ENCODE measurements at places on chromosomes 11 and 22. TPM values are rescaled to one million over a fixed set of nuclear protein-coding genes. Genes with fewer than 3 reads are reported as not detected.

DNA sequence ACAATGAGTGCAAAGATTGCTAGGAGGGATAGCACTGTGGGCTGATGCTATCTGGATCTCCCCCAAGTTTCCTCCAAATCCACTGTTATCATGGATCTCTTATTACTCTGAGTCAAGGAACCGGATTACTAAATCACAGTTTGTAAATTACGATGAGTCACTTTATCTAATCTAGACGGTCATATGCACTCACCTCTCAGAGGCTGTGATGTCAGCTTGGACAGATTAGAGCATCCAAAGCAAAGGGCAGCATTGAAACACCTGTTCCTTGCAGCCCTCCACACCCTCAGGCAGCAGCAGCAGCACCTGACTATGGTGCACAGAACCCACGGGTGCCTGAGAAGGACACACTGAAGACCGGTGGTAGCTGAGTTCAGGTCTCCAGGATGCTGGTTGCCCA lies 14.0 kb upstream of the POU2AF1 start:
- ATAC-seq: no peak

DNA sequence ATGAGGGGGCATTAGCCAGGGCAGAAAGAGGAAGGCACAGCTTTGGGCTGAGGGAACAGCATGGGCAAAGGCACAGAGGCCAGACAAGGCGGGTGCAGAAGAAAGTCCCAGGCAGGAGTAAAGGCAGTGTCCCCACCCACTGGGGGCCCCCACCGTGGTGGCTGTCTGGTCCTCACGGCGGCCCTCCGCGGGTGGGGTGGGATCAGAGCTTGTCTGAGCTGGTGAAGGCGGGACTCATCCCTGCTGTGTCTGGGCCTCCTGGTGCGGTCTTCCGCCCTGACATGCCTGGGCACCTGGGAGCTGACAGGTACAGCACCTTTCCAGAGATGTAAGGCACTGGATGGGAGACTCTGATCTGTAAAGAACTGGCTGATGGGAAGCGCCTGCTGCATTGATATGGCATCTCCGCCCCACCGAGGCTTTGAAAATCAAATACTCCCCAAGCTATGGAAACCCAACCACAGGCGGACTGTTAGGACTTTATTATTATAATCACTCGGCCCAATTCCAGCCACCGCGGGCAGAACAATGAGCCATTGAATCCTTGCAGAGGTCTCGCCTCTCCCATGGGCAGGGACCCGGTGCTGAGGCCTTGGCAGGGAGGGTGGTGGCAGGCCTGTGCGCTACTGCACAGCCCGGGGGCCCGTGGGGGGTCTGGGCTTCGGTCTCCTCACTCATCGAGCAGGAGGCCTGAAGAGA lies 14.2 kb upstream of the GNB1L start:
- no peak for ATAC-seq

GRCh38 chr22:22458896-22459588 lies 49.5 kb downstream of the ZNF280B start:
- no peak for ATAC-seq

Gene UBQLN3
- 0.62 TPM for total RNA-seq

GRCh38 chr11:128701086-128701485 lies 7.2 kb downstream of the FLI1 start:
- no peak for ATAC-seq

Gene ROM1
- 18.3 TPM for total RNA-seq

Gene VPS26B
- 39.7 TPM for total RNA-seq

- ATAC-seq: no peak
Measured at GRCh38 chr11:1742371-1742770, 8.0 kb downstream of the IFITM10 start.

DNA sequence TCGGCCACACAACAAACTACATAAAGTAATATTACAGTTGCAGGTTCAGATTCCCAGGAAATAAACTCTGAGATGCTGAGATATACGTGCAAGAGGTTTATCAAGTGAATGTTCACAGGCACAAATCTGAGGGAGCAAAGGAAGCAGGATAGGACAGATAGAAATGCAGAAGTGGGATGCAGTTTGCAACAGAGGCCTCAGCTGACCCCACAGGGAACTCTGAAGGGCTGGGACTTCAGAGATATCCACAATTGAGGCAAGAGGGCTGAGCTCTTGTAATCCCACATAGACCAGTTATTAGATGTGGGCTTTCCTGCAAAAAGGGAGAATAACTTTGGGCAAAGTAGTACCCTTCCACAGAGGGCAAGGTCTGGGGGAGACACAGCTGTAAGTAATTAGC lies 25.4 kb upstream of the ARHGAP20 start:
- ATAC-seq: no peak

Gene KRTAP5-7
- total RNA-seq: not detected
